MG63 (cell line): ENCODE measurements at places on chromosomes 3 and 15.

DNA sequence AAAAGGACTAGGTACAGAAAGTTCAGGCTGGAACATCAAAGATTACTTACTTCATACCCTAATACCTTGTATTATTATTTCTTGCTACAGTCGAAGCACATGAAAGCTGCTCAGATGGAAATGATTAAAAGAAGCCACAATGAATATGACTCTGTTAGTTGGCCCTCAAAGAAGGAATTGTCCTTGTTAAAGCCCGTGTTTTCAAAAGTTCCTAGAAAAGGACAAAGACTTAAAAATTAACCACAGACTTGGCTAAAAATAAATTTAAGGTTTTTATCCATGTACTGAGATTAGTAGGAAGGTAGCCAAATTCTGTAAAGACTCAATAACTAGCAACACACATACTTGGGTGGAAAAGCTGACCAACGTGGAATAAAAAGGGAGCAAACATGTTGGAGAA lies 251.0 kb upstream of the RARB start:
- no peak for DNase-seq

- DNase-seq: no peak
Observed at GRCh38 chr15:43942194-43942593, 115.4 kb downstream of the WDR76 start.

- DNase-seq: no peak
Observed at GRCh38 chr3:182879031-182879611, 85.8 kb downstream of the ATP11B start.

DNA sequence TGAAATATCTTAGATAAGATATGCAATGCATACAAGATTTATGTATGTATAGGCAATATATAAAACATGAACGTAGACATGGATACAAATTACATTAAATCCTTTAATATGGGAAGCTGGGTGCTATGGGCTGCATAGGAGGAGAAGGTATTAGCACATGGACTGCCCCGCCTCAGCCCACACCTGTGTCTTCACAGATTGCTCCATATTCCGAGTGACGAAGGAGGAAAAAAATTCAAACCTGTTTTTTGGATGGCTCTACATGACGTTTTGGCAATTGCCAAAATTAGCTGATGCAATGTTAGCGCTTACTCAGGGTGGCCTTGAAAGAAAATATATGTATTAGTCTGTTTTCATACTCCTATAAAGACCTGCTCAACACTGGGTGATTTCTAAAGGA lies 223.4 kb upstream of the SLCO3A1 start:
- DNase-seq: no peak

- no peak for DNase-seq
Observed at GRCh38 chr15:92244703-92245102, 149.0 kb upstream of the ST8SIA2 start.

DNA sequence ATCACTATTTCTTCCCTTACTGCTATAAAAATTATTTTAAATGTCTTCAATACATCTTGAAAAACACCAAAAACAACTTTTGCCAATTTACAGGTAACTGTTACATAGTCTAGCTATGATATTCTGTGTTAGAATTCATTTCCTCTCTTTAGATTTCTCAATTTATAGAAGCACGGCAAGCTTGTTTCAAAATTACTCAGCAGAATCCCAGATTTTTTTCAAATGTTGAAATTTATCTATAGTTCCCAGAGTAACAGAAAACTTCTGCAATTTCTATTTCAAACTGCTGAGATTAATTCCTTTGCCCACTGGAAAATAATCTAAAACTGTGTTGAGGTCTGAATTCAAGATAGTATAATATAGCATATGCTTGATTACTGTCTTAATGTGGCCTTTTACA lies 41.2 kb downstream of the CCPG1 start:
- DNase-seq: no peak

DNA sequence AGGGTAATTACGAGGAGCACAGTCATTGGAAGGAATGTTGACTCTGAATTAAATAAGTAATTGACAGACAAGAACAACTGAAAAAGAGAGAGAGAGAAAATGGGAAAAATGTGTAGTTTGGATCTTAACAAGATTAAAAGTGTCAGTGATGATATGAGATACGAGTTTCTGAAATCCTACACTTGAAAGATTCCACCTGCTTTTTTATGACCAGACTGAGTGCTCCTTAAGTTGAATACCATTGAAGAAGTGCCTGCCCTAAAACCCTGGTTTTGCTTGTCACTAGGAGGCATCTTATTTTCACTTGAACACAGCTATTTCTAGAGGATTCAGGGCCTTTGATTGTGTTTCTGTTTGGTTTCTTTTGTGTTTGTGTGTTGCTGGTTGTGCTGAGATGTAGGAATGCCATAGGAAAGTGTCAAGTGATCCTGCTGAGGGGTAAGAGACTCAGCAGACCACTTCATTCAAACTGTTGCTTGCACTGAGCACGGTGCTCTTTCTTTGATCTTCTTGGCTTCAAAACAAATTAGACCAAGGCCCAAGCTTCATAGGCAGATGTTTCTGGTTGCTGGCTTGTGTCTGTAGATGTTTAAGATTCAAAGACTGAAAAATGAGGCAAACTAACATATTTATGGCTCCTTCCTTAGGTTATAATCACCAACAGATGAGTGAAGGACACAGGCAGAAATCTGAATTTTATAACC lies 17.2 kb upstream of the ABHD10 start:
- no peak for DNase-seq

DNA sequence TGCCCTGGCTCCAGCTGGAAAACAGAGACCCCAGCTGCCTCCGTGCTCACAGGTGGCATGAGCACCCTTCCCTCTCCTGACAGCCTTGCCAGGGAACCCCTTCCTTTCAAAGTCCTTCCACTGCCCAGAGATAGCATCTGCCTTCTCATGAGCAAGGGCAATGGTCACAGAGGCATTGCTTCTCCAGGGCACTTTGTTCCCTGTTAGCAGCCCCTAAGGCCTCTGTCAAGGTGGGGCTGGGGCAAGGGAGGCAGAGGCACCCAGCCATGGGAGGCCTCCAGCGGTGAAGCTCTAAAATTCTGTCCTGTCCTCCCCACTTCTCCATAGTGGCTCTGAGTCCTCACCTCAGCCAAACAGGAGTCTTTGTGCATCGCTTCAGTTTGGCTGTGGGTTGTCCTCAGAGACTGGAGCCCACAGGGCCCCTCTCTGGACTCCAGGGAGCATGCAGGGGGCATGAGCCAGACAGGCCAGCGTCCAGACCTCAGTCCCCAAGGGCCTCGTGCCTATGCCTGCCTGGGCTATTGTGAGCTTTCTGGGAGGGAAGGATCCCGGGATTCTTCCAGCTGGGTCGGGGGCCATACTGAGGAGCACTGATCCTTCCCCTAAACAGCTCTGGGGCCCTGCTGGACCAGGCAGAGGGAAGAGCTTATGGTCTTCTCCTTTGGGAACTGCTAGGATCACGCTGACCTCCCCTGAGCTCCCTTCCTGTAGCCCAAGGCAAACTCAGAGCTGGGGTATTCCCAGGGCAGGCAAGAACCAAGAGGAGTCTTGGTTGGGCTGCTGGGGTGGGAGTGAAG lies 106.6 kb downstream of the DNAJB8 start:
- DNase-seq: no peak

DNA sequence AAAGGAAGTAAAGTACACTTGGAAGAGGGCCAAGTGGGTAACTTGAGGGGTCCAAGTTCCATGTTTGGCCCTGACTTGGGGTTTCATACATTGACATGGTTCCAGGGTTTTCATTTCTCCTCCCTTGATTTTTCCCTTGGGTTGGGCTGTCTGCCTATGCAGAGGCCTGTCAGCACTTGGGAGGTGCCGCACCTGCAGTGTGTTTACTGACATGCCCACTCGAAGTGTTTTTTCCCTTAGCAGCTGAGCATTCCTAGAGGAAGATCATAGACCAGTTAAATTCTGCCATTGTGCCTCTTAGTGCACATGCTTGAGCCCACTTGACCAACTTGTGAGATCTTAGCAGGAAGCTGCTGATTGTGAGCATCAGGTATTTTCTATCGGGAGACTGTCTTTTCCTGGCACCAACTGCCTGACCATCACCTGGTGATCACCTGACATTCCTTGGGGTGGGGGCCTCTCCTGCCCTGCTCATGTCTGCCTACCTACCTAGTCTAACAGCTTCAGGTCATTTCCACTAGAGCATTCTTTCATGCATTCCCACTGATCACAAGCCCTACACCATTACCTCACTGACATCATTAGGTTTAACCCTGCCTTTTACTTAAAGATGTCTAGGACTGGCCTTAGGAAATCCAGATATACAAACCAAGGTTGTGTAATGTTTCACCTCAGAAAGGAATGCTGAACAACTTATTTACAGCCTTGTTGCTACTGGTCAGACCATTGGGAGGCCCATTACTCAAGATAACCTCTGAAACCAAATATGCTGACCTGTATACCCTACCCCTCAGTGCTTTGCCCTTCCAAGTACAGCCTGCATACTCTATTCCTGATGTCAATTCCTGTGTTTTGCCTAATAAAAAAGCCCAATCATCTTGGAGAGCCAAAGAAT lies 68.3 kb downstream of the CD47 start:
- no peak for DNase-seq

DNA sequence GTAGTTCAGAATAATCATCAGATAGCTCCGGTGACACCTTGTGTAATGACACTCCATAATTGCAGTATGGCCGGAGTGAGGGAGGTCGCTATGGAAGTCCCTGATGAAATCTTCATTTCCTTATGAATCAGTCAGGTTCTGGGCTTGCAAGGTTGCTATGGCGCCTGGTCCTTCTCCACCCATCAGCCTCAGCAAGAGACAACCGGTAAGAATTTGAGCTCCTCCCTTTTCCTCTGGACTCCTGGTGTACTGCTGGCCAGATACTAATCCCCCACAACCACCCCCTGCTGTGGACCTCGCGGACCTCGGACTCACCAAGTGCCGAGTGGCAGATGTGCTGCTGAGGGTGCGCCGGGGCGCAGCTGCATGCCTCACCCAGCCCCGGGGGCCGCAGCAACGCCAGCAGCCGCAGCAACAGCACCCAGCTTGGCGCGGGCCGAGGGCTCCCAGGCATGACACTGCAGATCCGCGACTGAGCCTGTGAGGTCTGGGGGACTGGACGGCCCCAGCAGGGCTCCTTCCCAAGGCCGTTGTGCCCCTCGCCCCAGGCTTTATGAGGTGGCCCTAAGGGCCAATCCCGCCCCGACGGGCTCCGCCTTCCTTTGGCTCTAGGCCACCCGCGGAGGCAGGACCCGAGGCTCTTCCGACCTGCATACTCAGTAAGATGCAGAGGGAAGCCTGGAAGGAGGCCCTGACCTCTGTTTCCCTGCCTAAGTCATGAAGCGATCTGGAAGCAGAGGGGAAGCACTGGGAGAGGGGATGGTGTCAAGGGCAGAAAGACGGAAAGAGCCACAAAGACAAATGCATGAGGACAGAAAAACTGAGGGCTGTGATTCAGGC lies at the start of gene TIMP4:
TSS of gene TIMP4 (minus strand) at position 526 of the 840 bp plus-strand sequence. CDS start at position 454, 72 bp downstream.
- DNase-seq: peak; percentile 35

GRCh38 chr15:84988909-84989644 lies 7.4 kb downstream of the PDE8A start:
- DNase-seq: no peak

DNA sequence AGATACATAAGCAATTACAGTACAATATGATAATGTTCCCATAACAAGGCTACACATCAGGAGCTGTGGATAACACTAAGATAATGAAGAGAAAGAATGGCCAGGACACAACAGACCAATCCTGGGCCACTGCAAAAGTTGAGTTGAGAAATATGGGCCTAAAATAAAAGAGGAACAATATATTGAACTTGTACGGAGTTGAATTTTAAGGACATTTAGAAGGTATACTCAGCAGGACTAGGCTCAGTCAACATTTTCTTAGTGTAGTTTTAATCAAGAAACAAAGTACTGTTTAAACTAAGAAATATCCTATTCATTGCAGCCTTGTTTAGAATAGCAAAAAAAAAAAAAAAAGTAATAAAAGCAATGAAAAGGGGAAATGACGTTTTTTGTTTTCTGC lies 24.3 kb downstream of the HERC1 start:
- DNase-seq: no peak

DNA sequence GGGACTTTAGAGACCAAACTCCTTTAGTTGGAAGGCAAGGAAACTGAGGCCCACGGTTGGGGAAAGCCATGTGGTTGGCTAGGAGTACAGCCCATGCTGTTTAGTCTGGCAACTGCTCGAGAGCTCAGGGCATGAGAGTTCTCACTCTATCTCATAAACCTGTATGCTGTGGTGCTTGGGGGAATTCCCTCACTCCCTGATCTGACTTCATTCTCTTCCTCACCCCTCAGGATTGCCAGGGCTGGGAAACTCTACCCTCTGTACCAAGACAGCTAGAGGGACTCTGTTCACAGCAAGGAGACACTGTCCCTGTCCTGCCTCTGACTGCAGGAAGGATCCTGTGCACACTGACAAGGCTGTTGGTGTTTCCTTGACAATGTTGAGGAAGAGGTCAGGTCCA lies 230.2 kb downstream of the ZNF621 start:
- DNase-seq: no peak

GRCh38 chr3:154338008-154338407 lies 13.7 kb upstream of the DHX36 start:
- no peak for DNase-seq

DNA sequence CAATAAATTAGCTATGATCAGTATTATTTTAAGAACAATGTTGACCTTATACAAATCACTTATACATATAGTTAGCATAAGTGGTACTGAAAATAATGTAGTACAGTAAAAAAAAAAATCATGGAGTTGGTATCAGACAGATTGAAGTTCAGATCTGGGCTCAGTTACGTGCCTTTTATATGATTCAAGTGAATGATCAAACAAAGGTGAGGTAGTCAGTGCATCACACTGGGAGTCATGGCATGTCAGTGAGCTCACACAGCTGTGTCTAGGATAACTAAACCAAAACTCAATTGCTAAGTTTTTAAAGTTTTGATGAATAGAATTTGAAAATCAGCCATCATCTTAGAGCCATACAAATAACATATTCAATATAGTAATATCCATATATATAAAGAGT lies 11.2 kb upstream of the CCR8 start:
- no peak for DNase-seq

DNA sequence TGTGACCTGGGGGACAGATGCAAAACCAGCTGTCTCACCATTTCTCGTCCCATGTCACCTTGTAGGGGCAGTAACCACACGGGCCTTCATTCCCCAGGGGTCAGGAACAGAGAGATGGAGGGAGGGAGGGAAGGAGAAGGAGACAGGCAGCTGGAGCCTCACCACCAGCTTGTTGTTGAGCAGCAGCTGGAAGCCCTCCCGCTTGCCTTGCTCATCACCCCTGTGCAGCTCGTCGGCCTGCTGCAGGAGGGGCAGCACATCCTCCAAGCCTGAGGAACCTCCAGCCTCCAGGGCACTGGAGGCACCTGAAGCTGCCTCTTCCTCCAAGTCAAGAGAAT lies 10.3 kb downstream of the RMDN3 start:
- no peak for DNase-seq

GRCh38 chr3:160780245-160780644 lies 24.2 kb downstream of the PPM1L start:
- DNase-seq: no peak

GRCh38 chr3:22933841-22934116 lies 269.3 kb upstream of the UBE2E2 start:
- DNase-seq: no peak

GRCh38 chr15:63843901-63844317 lies 10.2 kb upstream of the HERC1 start:
- DNase-seq: peak; percentile 19

GRCh38 chr3:136576279-136577009 lies 175.7 kb downstream of the STAG1 start:
- no peak for DNase-seq
